ENCODE measurements at places on chromosomes 1 and 21.

DNA sequence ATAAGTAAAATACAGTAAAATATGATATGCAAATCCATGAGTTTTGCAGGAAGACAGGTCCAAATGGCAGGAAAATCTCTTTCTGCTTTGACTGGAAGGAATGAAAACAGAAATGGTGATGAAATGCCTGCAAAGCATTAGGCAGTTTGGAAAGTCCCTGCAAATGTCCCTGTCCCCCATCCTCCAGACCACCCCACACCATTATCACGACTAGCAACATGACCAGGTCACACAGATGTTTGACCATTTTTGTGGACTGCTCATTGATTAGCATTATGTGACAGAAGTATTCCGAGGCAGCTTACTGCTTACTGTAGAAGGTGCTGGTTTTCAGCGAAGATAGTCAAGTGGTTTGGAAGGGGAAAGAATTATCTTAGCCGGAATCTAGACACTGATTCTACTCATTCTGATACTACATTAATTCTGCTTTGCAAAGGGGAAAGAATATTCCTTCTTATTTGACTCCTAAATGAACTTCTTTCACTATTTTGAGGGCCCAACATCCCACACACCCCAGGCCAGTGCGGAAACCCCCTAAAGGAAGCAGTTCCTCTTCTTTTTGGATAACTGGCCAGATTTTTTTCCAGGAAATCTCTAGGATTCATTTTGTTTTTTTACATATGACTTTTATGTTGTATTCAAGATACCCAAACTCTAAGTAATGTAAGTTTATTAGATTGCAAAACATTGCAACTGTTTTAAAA is 9.5 kb upstream of the CR2 start:
- no peak for DNase-seq

GRCh38 chr1:45490121-45490625 is 790 bp downstream of the TESK2 start:
- no peak for DNase-seq

- DNase-seq = no peak
Measured at GRCh38 chr1:96973605-96974004, 252.0 kb downstream of the PTBP2 start.

DNA sequence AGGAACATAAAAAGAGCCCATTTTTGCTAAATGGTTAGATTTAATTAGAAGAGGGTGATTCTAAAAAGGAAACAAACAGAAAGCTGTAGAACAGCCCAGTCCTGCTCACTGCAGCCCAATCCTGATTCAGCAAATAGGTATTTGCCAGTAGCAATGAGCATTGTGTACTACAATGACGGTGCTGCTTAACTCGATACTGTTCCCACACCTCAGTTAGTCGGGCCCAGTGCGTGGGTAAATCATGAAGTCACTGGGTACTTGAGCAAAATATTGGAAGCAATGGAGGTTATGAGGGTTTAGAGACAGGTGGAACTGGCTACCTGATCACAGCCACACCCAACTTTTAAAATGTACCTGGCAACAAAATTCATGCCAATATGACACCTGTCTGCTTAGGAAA is 101.5 kb upstream of the ADGRL2 start:
- no peak for DNase-seq

DNA sequence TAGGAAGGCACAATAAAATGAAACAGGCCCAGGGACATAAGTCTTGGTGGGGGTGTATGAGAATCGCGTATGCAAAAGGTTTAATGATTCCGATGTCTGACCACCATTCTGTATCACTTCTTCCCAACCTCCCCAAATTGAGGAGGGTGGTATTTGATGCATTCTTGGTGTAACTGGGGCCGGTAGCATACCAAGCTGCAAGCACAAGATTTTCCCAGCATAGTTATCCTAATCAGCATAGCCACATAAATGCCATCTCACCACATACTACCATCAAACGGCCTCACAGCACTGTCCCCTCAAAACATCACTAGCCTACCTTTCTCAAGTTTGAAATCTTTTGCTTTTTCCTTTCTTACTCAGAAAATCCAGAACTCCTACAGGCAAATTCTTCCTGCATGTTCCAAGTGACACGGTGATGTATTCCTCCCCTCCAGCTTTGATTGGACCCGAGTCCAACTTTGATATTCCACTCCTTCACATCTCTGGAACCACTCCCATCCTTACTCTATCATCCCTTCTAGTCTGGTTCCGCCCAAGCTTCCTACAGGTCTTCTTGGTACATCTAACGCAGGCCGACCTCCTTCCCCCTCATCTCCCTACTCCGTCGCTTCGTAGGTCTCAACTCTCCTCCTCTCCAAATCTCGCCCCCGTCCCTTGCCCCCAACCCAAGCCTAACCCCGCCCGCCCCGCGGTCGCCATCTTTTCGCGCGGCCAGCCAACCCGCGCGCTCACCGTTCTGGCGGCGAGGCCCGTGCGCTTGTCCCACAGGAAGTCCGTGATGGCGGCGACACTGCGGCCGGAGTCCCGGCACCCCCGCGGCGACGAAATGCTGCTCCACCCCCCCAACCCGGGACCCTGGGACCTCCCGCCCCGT is 600 bp downstream of the CLK2 start:
- DNase-seq = peak; percentile 59

DNA sequence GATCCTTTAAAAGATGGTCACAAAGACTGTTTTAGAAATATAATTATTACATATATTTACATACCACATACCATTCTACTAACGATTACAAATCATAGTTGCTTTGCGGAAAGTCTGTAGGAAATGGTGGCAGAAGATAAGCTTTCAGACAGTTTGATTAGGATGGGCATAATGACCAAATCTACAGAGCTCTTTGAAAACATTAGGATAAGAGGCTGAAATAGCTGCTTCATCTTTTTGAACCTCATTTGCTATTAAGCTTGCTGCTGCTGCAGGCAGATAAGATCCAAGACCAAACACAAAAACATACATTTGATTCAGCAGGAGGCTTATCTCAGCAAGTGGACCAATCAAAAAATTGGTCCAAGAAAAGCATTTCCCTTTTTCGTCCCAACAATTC is 47.1 kb downstream of the DDAH1 start:
- DNase-seq = no peak

DNA sequence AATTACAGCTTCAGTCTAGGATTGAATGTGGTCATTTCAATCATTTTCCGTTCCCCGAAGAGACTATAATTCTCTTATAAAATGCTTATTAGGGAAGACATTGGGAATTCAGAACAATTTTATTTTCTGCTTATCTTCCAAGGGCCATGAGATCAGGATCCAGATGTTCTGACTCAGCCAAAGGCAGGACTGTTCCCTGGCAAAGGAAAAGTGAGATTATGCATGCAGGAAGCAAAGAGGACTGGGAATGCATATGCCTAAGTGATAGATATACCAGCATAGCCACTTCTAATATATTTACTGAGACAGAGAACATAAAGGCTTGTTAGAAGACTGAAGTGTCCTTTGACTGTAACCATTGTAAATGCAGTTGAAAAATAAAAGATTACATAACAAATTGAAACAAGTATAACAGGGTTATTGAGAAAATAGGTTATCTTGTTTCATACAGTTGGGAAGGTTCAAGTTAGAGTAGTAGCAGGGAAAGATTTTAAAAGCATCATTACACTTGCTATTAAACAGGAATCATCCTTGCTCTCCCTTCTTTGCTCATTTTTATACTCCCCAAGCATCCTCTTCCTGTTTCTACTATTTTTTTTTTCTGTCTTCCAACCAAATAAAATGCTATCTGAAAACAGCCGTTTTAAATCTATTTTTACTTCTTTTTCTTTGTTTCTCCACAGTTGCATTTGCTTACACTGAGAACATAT is 439.6 kb upstream of the ADAMTS5 start:
- DNase-seq = no peak

- DNase-seq = no peak
Measured at GRCh38 chr1:176460544-176461336, 2.2 kb upstream of the PAPPA2 start.

- DNase-seq = no peak
Measured at GRCh38 chr1:31295874-31296485, 608 bp downstream of the SNRNP40 start.

DNA sequence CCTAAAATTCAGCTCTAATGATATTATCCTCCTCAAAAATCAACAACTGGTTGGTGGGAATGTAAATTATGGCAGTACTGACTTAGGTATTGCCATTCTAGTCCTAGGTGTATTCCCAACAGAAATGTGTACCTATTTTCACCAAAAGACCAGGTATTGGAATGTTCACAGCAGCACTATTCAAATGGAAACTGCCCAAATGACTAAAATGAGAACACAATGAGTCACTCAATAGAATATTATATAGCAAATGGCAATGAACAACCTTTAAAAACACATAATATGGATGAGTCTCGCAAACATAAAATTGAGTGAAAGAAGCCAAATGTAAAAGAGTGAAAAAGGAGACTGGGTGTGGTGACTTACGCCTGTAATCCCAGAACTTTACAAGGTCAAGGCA is 44.9 kb downstream of the GADD45A start:
- DNase-seq = no peak

- no peak for DNase-seq
Measured at GRCh38 chr1:31650161-31651088, 5.7 kb upstream of the PEF1 start.

- DNase-seq = no peak
Measured at GRCh38 chr1:26289158-26290059, 9.5 kb downstream of the SH3BGRL3 start.

DNA sequence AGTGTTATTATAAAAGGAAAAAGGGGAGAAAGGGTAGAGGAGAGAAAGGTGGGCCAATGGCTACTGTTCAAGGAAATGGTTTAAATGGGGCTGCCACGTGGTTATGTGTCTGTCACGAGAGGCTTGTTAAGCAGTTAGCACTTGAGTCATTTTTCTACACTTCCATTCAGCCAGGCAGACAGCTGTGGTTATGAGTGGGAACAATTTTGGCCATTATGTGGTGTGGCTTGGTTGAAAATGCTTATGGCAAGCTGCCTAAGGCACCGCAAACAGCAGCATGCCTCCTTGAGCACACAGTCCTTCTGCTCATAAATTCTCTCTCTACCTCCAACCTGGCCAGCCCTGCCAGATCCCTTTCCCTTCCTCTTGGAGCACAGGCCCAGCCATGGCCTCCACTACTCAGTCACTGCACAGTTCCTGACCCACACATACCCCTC is 3.2 kb upstream of the SRM start:
- DNase-seq = no peak

DNA sequence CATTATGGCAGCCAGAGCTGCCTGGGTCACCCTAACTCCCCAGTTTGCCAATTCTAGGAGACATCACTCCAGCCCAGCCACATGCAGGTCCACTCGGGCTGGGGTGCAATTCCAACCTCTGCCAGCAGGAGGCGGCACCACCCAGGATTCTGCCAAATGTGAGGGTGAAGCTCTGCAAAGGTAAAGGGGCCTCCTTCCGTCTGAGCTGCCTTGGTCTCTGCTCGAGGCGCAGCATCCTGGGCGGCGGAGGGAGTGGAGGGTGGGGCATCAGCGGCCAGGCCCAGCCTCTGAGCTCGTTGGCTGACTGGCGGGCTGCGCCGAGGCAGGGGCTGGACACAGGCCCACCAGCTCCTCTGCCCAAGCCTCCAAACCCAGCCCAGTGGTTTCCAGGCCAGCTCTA is 63.8 kb downstream of the ARHGEF16 start:
- no peak for DNase-seq

DNA sequence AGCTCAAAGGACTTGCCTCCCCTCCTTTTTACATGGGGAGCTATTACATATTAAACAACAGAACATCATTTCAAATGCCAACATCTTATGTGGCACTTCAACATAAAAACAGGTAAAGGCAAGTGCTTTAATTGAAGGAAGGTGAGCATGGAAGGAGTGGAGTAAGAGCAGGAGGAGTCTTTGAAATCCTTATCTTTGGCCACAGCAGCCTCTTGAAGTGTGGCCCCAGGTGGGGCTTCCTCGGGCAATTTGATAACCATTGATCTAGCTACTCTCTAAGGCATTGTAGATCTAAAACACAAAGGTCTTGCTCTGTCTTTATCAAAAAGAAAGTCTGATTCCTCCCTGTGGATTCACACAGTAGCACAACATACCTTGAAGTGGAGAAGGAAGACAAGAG is 70.9 kb upstream of the PPP2R5A start:
- DNase-seq = no peak

DNA sequence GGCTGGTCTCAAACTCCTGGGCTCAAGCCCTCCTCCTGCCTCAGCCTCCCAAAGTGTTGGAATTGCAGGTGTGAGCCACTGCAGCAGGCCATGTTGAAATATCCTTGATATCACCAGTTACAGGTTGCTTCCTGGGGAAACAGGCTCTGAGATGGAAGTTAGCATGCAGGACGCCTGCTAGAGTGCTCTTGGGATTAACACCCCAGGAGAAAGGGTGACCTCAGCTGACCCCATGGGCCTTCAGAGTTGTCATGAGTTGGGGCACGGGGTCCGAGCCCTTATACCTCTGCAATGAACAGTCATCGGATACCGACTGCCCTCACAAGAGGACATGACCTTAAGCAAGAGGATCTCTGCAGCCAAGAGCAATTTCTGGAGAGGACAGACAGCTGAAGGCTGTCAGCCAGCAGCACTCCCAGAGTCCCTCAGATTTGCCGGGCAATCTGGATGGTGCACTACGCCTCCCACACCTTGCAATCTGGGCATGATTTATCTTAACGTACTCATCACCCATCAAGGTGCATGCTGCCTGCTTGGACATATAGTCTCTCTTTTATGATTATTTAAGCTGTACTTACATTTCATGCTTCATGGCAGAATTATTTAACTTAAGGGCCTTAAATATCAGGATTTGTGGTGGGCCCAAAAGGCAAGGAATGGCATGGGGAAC is 134.6 kb downstream of the ADSS2 start:
- no peak for DNase-seq

DNA sequence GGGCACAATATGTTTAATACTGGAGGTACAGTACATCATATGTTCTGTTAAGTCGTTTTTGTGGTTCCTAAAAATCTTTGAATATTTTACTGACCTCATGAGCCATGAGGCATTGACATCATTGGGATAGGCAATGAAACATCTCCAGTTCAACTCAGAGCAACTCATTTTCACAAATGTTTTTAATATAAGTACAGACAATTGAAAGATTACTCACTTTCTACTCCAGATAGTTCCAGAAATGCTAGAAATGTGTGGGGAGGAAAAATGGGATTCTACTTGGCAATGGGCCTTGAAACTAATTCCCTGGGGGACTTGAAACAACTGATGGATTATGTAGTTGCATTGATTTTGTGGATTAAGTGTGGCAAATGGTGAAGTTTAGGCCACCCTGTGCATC is 7.2 kb upstream of the C8B start:
- DNase-seq = no peak

- DNase-seq = no peak
Measured at GRCh38 chr21:16590186-16590585, 860.4 kb downstream of the USP25 start.

DNA sequence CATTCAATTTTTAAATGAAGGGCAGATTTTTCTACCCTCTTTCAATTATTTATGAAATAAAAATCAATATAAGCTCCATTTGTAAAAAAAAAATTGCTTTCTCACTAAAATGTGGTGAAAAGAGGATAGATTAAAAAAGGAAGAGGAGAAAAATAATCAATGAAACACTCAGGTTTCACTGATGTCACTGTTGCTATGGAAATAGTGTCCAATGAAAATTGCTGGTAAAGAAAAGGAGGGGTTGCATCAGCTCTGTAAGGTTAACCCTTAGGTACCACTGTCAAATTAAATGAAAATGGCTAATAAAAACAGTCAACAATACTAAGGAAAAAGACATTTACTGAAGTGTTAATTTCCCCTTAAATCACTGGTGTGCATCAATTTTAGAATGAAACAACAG is 91.6 kb upstream of the TTC39A start:
- no peak for DNase-seq
